ENCODE measurements at places on chromosomes 16 and 17.

GRCh38 chr17:57612202-57613071 is 132.7 kb downstream of the CCDC182 start:
- no peak overlapping the region for H3K4me3 ChIP-seq
- peak; percentile 27 for DNase-seq
- peaks cover 28% of the 10 kb centered on the region for H3K4me1 ChIP-seq
- peaks cover 14% of the 10 kb centered on the region for H3K36me3 ChIP-seq
- H3K27ac ChIP-seq = no peak overlapping the region
- H3K27me3 ChIP-seq = no peaks in the 10 kb centered on the region

DNA sequence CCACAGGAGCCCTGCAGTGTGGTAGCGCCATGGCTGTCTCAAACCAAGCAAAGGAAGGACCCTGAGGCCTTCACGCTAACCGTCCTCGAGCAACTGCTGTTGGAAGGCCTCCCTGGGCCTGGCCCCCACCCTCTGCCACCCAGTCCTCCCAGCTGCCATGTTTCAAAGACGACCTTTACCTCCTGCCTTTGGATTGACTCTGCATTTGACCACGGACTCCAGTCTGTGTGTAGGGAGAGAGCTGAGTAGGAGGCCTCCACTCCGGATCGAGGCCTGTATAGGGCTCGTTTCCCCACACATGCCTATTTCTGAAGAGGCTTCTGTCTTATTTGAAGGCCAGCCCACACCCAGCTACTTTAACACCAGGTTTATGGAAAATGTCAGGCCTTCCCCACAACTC is 24.3 kb downstream of the PLCD3 start:
- H3K36me3 ChIP-seq = peaks cover 37% of the 10 kb centered on the region
- no peak overlapping the region for H3K4me3 ChIP-seq
- H3K27me3 ChIP-seq = no peaks in the 10 kb centered on the region
- H3K4me1 ChIP-seq = peaks cover 36% of the 10 kb centered on the region
- DNase-seq = no peak

- no peak overlapping the region for H3K4me3 ChIP-seq
- H3K36me3 ChIP-seq = no peaks in the 10 kb centered on the region
These were observed 32.9 kb downstream of the BAHCC1 start for GRCh38 chr17:81428121-81428515.

GRCh38 chr17:55254375-55254774 is 10.4 kb upstream of the HLF start:
- no peak overlapping the region for H3K4me3 ChIP-seq
- H3K27me3 ChIP-seq = no peaks in the 10 kb centered on the region
- no peaks in the 10 kb centered on the region for H3K36me3 ChIP-seq
- no peak for DNase-seq

- H3K36me3 ChIP-seq = peaks cover 31% of the 10 kb centered on the region
- H3K4me3 ChIP-seq = no peak overlapping the region
- H3K27me3 ChIP-seq = no peaks in the 10 kb centered on the region
- DNase-seq = no peak
- no peak overlapping the region for H3K27ac ChIP-seq
These were observed 9.2 kb upstream of the NUDT16L1 start for GRCh38 chr16:4684058-4684715.

- H3K27ac ChIP-seq = no peak overlapping the region
- no peaks in the 10 kb centered on the region for H3K4me1 ChIP-seq
- no peak for DNase-seq
- peaks cover 2% of the 10 kb centered on the region for H3K36me3 ChIP-seq
- no peaks in the 10 kb centered on the region for H3K27me3 ChIP-seq
These were observed 26.6 kb upstream of the GSE1 start for GRCh38 chr16:85586380-85587104.

DNA sequence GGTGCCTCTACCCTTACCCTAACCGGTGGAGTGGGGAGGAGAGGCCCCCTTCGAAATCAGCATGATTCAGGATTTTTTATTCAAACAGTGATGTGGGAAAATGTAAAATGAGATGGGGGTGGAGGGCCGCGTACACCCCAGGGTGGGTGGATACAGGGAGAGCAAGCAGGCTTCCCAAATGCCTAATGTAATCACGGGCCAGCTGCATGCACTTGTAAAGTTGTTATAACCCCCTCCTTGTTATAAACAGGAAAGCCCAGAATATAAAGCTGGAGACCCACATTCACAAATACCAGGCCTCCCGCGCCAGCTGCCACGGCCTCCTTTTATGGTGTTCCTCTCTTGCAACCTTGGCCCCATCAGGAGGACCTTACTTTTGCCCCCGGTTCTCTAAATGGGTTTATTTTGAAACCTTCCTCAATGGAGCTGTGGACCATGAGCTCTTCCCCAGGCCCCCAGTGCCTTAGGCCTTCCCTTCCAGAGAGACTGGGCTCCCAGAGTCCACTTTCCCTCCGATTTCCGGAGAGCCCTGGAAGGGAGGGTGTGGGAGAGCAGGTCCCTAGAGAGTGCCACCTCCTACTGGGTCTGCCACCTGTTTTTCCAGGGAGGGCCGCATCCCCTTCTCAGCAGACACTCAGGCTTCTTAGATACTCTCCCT is 906 bp upstream of the FOXL1 start:
- H3K4me3 ChIP-seq = no peak overlapping the region
- peaks cover 9% of the 10 kb centered on the region for H3K4me1 ChIP-seq
- H3K36me3 ChIP-seq = no peaks in the 10 kb centered on the region

GRCh38 chr16:65059406-65059980 is 62.4 kb downstream of the CDH11 start:
- H3K4me1 ChIP-seq = no peaks in the 10 kb centered on the region
- no peak overlapping the region for H3K4me3 ChIP-seq
- no peaks in the 10 kb centered on the region for H3K36me3 ChIP-seq

- H3K36me3 ChIP-seq = peaks cover 95% of the 10 kb centered on the region
- H3K4me1 ChIP-seq = no peaks in the 10 kb centered on the region
- H3K27ac ChIP-seq = no peak overlapping the region
- no peak overlapping the region for H3K4me3 ChIP-seq
- DNase-seq = no peak
These were observed 19.8 kb downstream of the GTF3C1 start for GRCh38 chr16:27529962-27530361.

- peak overlapping the region; percentile 66 for H3K4me3 ChIP-seq
- H3K4me1 ChIP-seq = peaks cover 33% of the 10 kb centered on the region
- no peaks in the 10 kb centered on the region for H3K27me3 ChIP-seq
These were observed 49.0 kb downstream of the BCL7C start for GRCh38 chr16:30844671-30845449.

- H3K4me1 ChIP-seq = no peaks in the 10 kb centered on the region
- no peak for DNase-seq
- H3K27ac ChIP-seq = no peak overlapping the region
- no peaks in the 10 kb centered on the region for H3K36me3 ChIP-seq
These were observed 77.4 kb downstream of the ANKFN1 start for GRCh38 chr17:56230660-56231059.

DNA sequence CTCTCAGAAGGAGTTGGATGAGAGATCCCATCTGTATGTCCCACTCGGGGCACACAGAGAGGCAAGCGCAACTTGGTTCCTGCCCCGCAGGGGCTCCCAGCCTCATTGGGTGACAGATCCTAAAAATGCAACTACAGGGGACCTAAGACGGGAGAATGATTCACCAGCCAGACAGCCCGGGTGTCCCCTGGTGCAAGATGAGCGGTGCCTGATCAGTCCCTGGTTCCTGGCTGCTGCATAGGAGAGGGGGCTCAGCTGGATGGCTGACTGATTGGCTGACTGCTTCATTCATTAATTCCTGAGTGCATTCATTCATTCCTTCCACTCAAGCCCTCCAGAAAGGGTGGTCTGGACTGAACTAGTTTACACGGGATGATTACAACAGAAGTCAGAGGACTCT is 22.0 kb downstream of the WNT3 start:
- H3K4me3 ChIP-seq = no peak overlapping the region
- no peak for DNase-seq
- H3K36me3 ChIP-seq = no peaks in the 10 kb centered on the region

GRCh38 chr16:5502467-5502869 is 404.9 kb upstream of the EEF2KMT start:
- H3K4me3 ChIP-seq = no peak overlapping the region
- no peaks in the 10 kb centered on the region for H3K36me3 ChIP-seq
- DNase-seq = peak; percentile 21
- no peaks in the 10 kb centered on the region for H3K27me3 ChIP-seq
- no peak overlapping the region for H3K27ac ChIP-seq

DNA sequence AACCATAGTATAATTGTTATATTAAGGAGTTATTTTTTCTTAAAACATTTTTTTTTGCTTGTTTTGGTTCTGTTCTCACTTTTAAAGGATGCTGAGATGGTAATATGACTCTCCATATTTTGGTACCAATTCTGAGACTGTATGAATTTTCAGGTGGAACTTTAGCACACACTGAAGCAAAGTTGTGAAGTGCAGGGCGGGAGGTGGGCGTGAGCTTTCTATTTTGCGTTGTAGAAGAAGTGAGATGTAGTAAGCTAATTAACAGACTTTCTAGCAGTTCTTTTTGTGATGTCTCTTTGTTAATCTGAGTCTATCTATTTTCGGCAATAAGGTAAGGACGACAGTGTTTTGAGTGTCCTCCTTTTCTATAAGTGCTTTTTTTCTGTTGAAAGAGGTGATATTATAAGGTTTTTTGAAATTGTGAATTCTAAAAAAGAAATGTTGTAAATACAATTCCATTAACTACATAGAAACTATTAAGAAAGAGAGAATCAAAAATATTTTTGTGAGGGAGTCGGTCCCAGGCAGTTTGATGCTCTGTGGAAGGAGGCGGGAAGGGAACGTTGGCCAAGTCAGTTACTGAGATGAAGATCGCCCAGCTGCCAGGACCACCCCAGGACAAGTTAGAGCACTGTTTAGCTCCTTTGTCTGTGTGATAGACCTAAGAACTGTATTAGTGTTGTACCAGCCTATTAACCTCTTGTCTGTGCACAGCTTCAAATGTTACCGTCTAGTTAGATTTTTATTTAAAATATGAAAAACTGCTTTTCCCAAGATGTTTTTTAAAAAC is 65.0 kb downstream of the CCDC182 start:
- DNase-seq = no peak
- H3K36me3 ChIP-seq = peaks cover 27% of the 10 kb centered on the region
- no peaks in the 10 kb centered on the region for H3K27me3 ChIP-seq

GRCh38 chr16:70737377-70738082 is 51.7 kb upstream of the MTSS2 start:
- peaks cover 19% of the 10 kb centered on the region for H3K36me3 ChIP-seq
- H3K4me1 ChIP-seq = peaks cover 59% of the 10 kb centered on the region
- DNase-seq = no peak
- H3K27me3 ChIP-seq = no peaks in the 10 kb centered on the region
- H3K4me3 ChIP-seq = no peak overlapping the region

- no peak overlapping the region for H3K4me3 ChIP-seq
- DNase-seq = no peak
- H3K27ac ChIP-seq = no peak overlapping the region
- H3K36me3 ChIP-seq = no peaks in the 10 kb centered on the region
These were observed 51.2 kb upstream of the NKD1 start for GRCh38 chr16:50496990-50497389.

DNA sequence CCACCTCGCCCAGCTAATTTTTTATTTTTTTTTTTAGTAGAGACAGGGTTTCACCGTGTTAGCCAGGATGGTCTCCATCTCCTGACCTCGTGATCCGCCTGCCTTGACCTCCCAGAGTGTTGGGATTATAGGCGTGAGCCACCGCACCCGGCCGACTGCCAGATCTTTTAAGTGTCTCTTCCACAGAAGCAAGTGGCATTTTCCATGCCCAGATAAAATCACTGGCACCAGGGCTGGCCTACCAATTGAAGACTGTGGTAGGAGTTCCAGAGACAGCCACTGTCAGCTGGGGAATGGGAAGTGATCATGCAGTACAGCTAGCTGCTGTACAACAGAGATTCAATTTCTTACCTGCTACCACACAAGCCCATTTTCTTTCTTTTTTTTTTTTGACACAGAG is 17.9 kb downstream of the CNP start:
- H3K36me3 ChIP-seq = peaks cover 89% of the 10 kb centered on the region
- no peak overlapping the region for H3K4me3 ChIP-seq
- DNase-seq = no peak
- peaks cover 12% of the 10 kb centered on the region for H3K4me1 ChIP-seq
- no peaks in the 10 kb centered on the region for H3K27me3 ChIP-seq
- H3K27ac ChIP-seq = no peak overlapping the region

DNA sequence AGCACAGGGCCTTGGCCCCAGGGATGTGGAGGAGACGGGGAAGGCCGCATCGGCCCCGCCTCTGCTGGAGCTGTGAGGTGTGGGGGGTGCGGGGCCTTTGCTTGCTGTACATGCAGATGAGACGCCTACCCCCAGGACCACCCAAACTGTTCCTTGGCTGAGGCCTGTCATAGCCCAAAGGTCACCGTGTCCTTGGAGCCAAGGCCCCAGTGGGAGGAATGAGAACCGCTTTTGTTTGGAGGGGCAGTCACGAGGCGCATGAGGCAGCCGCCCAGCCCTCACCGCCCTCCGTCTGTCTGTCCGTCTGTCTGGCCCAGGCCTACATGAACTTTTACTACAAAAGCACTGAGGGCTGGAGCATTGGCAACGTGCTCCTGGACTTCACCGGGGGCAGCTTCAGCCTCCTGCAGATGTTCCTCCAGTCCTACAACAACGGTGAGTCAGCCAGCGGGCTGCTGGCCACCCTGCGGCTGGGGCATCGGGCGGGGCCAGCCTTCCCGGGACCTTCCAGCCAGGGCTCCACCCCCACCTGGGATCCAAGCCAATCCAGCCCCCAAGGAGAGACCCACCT is 8.8 kb downstream of the TAX1BP3 start:
- no peaks in the 10 kb centered on the region for H3K27me3 ChIP-seq
- H3K4me1 ChIP-seq = peaks cover 24% of the 10 kb centered on the region
- H3K27ac ChIP-seq = no peak overlapping the region
- DNase-seq = no peak
- no peak overlapping the region for H3K4me3 ChIP-seq
- peaks cover 5% of the 10 kb centered on the region for H3K36me3 ChIP-seq

DNA sequence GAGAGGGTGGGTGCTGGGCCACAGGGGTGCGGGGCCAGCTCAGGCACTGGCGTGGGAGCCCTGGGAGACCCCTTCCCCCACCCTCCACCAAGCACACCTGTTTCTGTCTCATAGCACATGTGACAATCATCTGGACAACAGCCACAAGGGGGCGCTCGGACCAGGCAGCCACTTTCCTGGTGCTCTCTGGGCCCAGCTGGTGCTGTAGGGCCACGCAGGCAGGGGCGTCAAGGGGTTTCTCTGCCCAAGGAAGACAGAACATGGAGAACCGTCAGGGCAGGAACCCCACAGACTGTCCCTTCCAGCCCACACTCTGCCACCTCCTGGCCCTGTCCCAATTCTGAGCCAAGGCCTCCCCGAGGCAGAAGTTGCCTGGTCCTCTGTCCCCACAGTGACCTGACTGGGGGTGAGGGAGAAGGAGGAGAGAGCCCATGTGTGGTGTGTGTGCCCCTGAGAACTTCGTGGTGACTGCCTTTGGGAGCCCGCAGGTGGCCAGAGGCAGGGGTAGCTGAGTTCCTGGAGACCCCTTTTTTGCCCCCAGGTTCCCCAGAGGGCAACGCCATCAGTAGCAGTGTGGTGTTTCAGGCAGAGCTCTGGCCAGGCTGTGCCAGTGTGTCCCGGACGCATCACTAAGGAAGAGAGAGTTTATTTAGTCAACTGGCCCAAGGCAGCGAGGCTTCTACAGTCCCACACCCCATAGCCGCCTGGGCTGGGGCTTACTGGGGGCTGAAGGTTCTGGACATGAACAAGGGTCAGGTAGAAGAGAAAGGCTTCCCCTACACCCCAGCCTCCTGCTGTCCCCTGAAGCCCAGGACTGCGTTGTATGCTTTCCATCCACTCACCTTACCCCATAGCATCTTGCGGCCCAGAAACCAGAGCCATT is 3.1 kb upstream of the SETD6 start:
- peak; percentile 75 for DNase-seq
- H3K4me3 ChIP-seq = no peak overlapping the region
- peaks cover 40% of the 10 kb centered on the region for H3K4me1 ChIP-seq
- no peak overlapping the region for H3K27ac ChIP-seq
